ENCODE measurements at places on chromosomes 13 and 19.

DNA sequence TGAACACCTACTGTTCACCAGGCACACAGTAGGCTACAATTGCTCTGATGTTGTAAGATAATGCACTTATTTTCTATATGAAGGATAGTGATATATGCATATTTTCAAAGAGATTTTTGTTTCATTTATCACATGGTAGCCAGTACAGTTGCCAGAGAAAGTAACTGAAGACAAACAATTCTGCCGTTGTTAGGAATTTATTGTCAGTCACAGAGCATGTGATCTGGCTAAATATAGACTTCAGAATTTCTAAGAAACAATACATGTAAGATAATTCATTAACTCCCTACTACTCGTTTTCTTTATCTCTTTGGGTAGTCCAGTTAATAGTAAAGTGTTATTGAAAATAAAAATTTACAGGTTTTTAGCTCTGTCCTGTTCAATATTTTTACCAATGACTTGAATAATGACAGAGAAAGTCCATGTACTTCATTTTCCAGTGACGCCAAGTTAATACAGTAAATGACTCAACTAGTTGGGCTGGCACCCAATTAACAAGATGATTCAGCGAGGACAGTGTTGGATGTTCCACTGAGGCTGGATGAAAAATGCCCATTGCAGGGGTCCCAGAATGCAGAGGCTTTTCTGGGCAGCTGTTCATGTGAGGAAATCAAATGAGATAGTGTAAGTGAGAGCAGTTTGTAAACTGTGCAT, 35.6 kb downstream of the GJA3 start:
- no peak for DNase-seq

GRCh38 chr13:59340151-59340550, 823.6 kb downstream of the DIAPH3 start:
- DNase-seq = no peak

DNA sequence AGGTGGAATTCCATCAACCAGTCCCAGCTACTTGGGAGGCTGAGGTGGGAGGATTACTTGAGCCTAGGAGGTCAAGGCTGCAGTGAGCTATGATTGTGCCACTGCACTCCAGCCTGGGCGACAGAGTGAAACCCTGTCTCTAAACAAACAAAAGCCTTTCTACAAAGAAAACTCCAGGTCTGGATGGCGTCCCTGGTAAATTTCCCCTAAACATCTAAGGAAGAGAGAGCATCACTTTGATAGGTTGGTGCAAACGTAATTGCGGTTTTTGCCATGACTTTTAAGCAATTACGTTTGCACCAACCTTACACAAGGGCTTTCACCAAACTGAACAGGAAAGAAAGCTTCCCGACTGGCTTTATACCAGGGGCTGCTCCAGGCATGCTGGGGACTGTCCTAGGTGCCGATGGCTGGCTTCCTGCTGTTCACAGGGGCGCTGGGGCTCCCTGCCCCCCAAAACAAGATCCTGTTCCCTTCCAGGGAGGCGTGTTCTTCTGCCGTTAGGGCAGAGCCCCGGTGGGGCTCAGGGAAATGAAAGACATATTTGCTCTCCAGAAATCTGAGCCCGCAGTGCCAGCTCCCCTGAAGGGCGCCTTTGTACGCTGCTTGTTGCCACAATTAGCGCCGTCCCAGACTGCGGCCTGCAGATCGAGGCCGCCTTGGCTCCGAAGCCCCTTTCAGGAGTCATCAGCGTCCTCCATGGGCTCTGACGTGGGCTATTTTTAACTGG, 38.7 kb upstream of the KLF2 start:
- DNase-seq = no peak

DNA sequence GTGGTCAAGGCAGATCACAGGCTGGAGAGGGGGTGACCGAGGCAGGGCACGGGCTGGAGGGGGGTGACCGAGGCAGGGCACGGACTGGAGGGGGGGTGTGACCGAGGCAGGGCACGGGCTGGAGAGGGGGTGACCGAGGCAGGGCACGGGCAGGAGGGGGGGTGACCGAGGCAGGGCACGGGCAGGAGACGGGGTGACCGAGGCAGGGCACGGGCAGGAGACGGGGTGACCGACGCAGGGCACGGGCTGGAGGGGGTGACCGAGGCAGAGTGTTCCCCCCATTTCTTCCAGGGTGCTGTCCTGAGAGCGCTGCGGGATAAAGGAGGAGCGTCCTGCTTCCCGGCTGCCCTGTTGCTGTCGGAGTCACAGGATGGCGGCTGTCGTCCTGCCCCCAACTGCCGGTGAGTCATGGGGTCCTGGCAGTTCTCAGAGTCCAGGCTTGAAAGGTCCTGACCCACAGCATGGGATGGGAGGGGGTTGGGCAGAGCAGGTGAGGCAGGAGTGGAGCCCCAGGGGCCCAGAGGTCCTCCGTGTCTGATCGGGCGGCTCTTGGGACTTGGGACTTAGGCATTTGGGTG, 5.3 kb downstream of the ZNF557 start:
- no peak for DNase-seq
